ENCODE measurements at places on chromosomes 3 and 15. TPM values are rescaled to one million over a fixed set of nuclear protein-coding genes. Genes with fewer than 3 reads are reported as not detected.

The KLF15 gene
- 20.0 TPM for total RNA-seq

The GOLGA6L10 gene
- total RNA-seq: under 0.01 TPM

The RASL12 gene
- 85.3 TPM for total RNA-seq

The BUB1B gene
- not detected for total RNA-seq

The TTLL13 gene
- not detected for total RNA-seq

The GOLGA6L26 gene
- not detected for total RNA-seq

The COL7A1 gene
- 18.7 TPM for total RNA-seq

The CCR1 gene
- total RNA-seq: 3.7 TPM

The SH2D7 gene
- total RNA-seq: not detected

The CISH gene
- 2.1 TPM for total RNA-seq

The STXBP5L gene
- total RNA-seq: under 0.01 TPM

The ZMYND10 gene
- total RNA-seq: 1.8 TPM

The PIAS1 gene
- 80.3 TPM for total RNA-seq

The SLC2A2 gene
- total RNA-seq: not detected

DNA sequence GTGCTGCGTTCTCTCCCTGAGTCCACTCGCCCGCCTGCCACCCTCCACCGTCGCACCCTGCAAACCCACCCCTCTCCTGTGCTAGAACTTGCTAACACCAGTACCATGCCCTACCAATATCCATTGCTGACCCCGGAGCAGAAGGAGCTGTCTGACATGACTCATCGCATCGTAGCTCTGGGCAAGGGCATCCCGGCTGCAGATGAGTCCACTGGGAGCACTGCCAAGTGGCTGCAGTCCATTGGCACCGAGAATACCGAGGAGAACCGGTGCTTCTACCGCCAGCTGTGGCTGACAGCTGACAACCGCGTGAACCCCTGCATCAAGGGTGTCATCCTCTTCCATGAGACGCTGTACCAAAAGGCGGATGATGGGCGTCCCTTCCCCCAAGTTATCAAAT lies 4.9 kb upstream of the ALAS1 start:
- peak; percentile 60 for DNase-seq
- H3K27ac ChIP-seq: no peak overlapping the region
- no peak overlapping the region for H3K4me3 ChIP-seq
- no peaks in the 10 kb centered on the region for H3K36me3 ChIP-seq
- H3K27me3 ChIP-seq: no peaks in the 10 kb centered on the region
- H3K4me1 ChIP-seq: no peaks in the 10 kb centered on the region

DNA sequence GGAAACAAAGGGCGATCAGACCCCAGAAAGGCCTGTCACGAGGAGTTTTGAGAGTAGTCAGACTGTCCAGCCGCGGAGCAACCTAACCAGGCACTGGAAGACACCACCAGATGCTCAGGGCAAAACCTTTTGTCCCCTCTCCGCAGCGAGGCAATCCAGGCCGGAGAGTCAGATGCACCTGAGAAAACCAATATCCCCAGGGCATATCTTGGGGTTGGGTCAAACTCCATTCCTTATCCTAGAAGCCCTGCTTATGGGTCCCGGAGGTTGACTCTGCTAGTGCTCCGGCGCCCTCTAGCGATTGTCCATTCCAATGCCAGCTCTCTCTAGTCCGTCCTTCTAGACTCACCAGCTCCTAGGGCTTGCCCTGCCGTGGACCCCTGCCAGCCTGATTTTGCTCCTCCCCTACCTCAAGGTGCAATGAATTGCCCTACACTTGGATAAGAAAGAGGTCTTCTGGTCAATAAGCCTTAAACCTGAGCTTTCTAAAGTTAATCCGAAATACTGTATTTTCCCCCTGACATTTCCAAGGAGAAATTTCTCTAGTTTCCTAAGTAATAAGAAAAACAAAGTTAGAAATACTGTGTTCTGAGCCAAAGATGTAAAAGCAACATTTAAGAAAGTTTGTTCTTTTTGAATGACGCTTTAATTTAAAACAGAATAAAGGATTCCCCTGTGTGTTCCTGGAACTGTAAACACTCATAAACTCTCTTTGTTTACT lies 5.5 kb downstream of the CPNE4 start:
- no peak overlapping the region for H3K4me3 ChIP-seq
- DNase-seq: peak; percentile 21
- H3K4me1 ChIP-seq: no peaks in the 10 kb centered on the region
- no peaks in the 10 kb centered on the region for H3K36me3 ChIP-seq
- H3K27me3 ChIP-seq: no peaks in the 10 kb centered on the region

GRCh38 chr3:174444391-174444790 lies 414.7 kb upstream of the NAALADL2 start:
- DNase-seq: no peak
- no peak overlapping the region for H3K27ac ChIP-seq
- H3K36me3 ChIP-seq: no peaks in the 10 kb centered on the region
- H3K27me3 ChIP-seq: no peaks in the 10 kb centered on the region
- no peaks in the 10 kb centered on the region for H3K4me1 ChIP-seq

- H3K4me1 ChIP-seq: no peaks in the 10 kb centered on the region
- no peak overlapping the region for H3K27ac ChIP-seq
- no peaks in the 10 kb centered on the region for H3K27me3 ChIP-seq
These were observed 1034.1 kb upstream of the SEMA6D start for GRCh38 chr15:46682969-46683791.

- H3K27me3 ChIP-seq: no peaks in the 10 kb centered on the region
- H3K4me3 ChIP-seq: no peak overlapping the region
These were observed 30.2 kb downstream of the ARID3B start for GRCh38 chr15:74571191-74571590.

GRCh38 chr3:113064183-113064582 lies 73.4 kb downstream of the GTPBP8 start:
- H3K27me3 ChIP-seq: no peaks in the 10 kb centered on the region
- H3K4me1 ChIP-seq: no peaks in the 10 kb centered on the region
- H3K4me3 ChIP-seq: no peak overlapping the region
- DNase-seq: no peak
- no peaks in the 10 kb centered on the region for H3K36me3 ChIP-seq
- H3K27ac ChIP-seq: no peak overlapping the region

- H3K4me3 ChIP-seq: no peak overlapping the region
- H3K4me1 ChIP-seq: peaks cover 14% of the 10 kb centered on the region
- H3K36me3 ChIP-seq: no peaks in the 10 kb centered on the region
- no peak overlapping the region for H3K27ac ChIP-seq
- H3K27me3 ChIP-seq: no peaks in the 10 kb centered on the region
These were observed 472.8 kb upstream of the KCNMB2 start for GRCh38 chr3:178063461-178063860.

GRCh38 chr3:43644443-43644842 lies 22.6 kb upstream of the ANO10 start:
- H3K4me3 ChIP-seq: no peak overlapping the region
- DNase-seq: no peak
- H3K36me3 ChIP-seq: no peaks in the 10 kb centered on the region

GRCh38 chr3:160987982-160988964 lies 116.9 kb downstream of the B3GALNT1 start:
- no peak overlapping the region for H3K27ac ChIP-seq
- no peak overlapping the region for H3K4me3 ChIP-seq
- no peaks in the 10 kb centered on the region for H3K36me3 ChIP-seq
- no peaks in the 10 kb centered on the region for H3K4me1 ChIP-seq
- DNase-seq: no peak
- no peaks in the 10 kb centered on the region for H3K27me3 ChIP-seq

- no peaks in the 10 kb centered on the region for H3K36me3 ChIP-seq
- DNase-seq: no peak
These were observed 26.4 kb downstream of the MFN1 start for GRCh38 chr3:179373938-179374337.

GRCh38 chr15:59247364-59247763 lies 40.7 kb downstream of the LDHAL6B start:
- no peaks in the 10 kb centered on the region for H3K36me3 ChIP-seq
- DNase-seq: peak; percentile 65
- no peak overlapping the region for H3K27ac ChIP-seq
- H3K27me3 ChIP-seq: no peaks in the 10 kb centered on the region
- no peak overlapping the region for H3K4me3 ChIP-seq

DNA sequence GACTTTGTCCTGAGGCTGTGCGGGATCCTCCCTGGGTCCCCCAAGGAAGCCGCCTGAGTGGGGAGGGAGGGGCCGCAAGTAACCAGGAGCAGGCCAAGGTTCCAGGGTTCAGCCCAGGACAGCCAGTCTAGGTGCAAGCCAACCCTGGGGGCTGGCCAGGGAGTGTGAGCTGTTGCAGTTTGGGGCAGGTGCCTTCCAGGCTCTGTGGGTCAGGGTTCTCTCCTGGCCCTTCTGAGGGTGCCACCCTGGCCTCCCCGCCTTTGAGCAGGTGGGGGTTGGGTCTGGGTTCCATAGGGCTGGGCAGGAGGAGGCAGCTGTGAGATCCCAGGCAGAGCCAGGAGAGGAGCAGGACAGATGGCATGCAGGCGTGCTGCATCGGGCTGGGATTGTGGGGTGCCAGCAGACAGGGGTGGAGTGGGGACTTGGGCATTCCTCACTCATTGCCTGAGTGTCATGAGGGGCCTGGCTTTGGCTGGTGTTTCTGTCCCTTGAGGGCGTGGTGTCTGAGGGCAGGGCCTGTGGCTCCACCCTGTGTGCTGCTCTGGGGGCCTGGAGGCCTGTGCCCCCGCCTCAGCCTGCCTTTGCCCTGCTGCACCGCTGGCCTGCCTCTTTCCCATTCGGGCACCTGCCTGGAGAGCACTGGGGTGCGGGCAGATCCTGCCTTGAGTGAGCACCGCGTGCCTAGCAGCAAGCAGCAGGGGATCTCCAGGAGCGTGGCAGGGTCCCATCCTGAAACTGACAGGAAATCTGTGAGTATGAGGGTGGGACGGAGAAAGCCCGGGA lies 18.4 kb downstream of the KLF13 start:
- H3K27me3 ChIP-seq: no peaks in the 10 kb centered on the region
- no peak overlapping the region for H3K27ac ChIP-seq
- no peaks in the 10 kb centered on the region for H3K36me3 ChIP-seq
- DNase-seq: no peak
- no peak overlapping the region for H3K4me3 ChIP-seq

- H3K4me1 ChIP-seq: no peaks in the 10 kb centered on the region
- no peak overlapping the region for H3K4me3 ChIP-seq
- H3K27me3 ChIP-seq: no peaks in the 10 kb centered on the region
- no peak for DNase-seq
- H3K36me3 ChIP-seq: no peaks in the 10 kb centered on the region
- no peak overlapping the region for H3K27ac ChIP-seq
These were observed 12.7 kb upstream of the OXSR1 start for GRCh38 chr3:38152609-38153008.
